ENCODE measurements at places on chromosomes 12 and 14.

DNA sequence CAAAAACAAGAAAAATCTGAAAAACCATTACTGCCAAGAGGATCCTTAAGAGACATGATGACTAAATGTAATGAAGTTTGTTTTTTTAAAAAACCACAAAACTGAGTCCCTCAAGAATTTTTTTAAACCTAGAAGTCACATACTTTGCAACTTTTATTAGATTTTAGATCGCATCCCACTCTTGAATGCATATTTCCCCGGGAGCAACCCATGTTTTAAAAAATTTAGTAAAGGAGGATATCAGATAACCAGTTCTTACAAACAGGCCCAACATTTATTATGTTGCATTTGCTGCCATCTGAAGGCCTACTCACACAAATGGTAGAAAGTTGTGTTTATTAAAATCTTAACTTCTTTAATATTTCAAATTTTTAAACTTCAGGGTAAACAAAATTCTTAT is 44.3 kb upstream of the CCT2 start:
- no peak for DNase-seq

DNA sequence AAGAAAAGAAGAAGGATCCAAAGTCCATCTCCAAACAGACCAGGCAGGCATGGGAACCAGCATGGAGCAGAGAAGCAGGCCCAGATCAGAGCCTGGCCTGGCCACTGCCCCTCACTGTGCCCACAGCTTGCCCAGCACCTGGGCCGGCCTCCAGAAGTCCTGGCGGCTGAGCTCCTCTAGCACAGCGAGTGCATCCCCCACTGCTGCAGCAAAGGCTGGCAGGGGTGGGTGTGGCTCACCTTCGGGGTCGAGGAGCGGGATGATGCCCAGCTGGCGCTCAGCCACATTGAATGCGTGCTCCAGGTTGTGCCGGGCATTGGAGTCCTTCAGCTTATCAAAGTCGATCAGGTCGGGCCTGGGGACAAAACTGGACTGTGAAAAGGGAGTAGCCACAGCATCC is 78.7 kb downstream of the SPTB start:
- no peak for DNase-seq

GRCh38 chr12:19236656-19237055 is 107.1 kb downstream of the PLEKHA5 start:
- DNase-seq, result no peak

DNA sequence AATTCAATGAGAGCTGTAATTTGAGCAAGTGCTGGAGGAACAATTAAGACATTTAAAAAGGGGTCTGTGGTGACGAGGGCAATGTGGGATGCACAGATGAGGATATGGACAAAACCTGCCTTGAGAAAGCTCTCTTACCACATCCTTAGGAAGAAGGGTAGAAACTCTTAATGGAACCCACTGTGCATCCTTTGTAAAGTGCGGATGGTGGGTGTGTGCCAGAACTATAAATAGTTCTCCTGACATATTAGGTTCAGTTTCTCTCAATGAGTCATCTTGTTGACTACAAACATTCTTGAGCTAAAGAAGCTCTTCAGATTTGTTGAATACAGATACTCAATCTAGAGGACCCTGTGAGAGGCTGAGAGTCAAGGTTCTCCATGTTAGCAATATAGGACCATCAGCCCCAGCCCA is 106.1 kb upstream of the ANO4 start:
- DNase-seq, result no peak

DNA sequence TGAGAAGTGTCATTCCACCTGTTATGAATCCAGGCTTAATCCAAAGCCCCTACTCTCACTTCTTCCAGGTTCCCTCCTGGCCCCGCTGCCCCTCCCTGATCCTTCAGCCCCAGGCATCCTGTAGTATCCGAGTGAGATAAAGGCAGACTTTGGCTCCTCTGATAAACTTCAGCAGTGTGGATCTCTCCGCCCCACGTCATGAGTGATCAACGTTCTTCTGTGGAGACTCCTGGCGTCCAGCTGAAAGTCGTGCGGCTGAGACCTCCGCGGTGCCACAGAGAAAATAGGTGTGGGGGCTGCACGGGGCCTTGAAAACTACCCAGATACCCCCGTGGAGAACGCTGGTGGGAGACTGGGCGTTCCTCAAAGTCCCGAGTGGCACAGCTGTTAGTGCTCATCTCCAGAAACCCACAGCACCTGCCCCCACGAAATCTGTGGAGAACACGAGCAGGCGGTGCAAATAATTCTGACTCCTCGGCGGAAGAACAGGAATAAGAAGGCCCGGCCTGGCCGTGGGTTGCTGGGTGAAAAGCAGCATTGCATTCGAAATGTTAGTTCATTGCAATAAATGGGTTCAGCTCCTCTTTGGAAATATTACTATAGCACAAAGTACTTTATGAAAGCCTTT is 180.0 kb upstream of the RGS6 start:
- no peak for DNase-seq

- DNase-seq, result no peak
Observed at GRCh38 chr14:41146391-41146790, 460.3 kb upstream of the LRFN5 start.

Measured in NCI-H1105 treated with DMSO at 0.1 percent for 48 hours (cell line).